ENCODE measurements at places on chromosomes 1 and 21. TPM values are rescaled to one million over a fixed set of nuclear protein-coding genes. Genes with fewer than 3 reads are reported as not detected.

DNA sequence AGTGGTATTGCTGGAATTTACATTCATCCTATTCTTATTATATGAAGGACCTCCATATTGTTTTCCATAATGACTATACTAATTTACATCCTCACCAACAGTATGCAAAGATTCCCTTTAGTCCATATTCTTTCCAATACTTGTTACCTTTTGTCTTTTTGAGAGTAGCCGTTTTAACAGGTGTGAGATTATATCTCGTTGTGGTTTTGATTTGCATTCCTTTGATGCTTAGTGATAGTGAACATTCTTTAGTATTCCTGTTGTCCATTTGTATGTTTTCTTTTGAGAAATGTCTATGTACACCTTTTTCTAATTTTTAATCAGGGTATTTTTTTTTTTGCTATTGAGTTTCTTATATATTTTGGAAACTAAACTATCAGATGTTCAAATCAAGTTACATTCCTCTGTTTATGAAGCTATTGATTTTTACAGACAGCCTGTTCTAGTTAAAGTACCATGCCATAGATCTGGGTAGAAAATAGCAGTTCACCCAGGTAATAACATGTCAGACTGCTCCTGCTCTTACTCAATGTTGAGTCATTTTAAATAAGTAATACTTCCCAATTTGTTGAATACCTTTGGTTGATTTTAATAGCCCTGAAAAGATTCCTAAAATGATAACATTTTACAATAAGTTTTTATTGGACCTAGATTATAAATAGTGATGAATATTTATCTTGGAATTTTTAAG is 1108.7 kb downstream of the NCAM2 start:
- DNase-seq: no peak

The CCDC27 gene
- total RNA-seq: not detected

- no peak for DNase-seq
These were observed 101.2 kb downstream of the FASLG start for GRCh38 chr1:172760121-172760520.

- no peak for DNase-seq
These were observed 65.5 kb downstream of the ERI3 start for GRCh38 chr1:44289530-44289929.

DNA sequence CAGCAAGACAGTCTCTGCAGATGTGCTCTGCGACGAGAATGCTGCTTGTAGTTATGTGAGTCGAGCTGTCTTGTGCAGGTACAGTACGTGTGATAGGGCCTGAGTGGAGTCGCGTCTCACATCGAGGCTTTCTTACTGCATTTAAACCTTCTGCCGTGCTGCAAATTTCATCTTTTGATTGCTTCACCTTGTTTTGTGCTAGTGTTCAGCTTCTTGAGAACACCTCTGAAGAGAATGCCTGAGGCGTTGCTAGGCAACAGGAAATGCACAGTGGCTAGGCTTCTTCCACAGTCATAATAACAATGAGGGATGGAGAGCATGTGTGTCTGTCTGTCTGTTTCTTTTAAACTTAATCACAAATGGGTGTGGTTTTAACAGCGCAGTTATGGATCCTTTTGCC is 52.9 kb downstream of the MRPS6 start:
- no peak for DNase-seq

- no peak for DNase-seq
These were observed 3901.2 kb downstream of the SRGAP2C start for GRCh38 chr1:125085720-125086591.

DNA sequence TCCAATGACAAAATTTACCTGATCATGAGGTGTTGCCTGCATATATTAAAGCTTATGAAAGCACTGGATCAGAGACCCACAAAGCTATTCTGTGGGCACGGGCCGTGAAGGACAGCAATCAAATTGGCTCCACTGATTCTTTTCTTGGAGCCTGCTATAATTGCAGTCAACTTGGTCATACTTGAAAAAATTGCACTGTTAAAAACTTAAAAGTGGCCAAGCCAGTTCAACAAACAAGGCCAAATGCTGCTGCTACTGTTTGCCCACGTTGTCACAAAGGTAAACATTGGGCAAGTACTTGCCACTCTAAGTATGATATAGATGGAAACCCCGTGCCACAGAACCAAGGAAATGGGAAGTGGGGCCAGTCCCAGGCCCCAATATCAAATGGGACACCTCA is 37.8 kb downstream of the CYP4A11 start:
- DNase-seq: no peak

- no peak for DNase-seq
These were observed 10.3 kb downstream of the ERRFI1 start for GRCh38 chr1:8015809-8016165.

The VHLL gene
- not detected for total RNA-seq

DNA sequence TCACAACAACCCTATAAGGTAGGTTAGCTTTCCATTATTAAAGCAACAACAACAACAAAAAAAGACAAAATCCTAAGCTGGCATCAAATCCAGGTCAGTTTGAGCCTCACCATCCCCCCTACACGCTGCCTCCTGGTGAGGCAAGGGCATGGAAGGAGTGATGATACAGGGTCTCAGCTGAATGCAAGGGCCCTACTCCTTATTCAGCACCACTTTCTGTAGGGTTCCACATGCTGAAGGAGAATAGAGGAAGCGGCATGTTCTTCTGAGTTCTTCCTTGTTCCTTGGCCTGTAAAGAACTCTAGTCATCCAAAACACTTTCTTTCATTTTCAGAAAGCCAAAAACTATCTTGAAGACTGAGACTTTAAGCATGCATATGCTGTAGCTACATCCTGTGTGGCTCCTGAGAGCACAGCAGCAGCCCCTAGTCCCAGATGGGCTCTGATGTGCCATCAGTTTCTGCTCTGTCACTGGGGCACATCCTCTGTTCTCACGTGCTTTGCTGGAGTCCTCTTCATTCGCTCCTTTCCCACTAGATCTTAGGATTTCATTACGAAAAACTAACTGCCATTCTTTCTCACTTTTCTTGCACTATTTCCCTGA is 6.2 kb downstream of the ILDR2 start:
- DNase-seq: no peak
